ENCODE measurements at places on chromosomes 16 and 17.

- no peak for DNase-seq
- H3K36me3 ChIP-seq: no peaks in the 10 kb centered on the region
- peaks cover 1% of the 10 kb centered on the region for H3K27me3 ChIP-seq
- H3K4me3 ChIP-seq: no peak overlapping the region
Measured at GRCh38 chr17:6177941-6178694, 107.9 kb downstream of the WSCD1 start.

GRCh38 chr17:59811209-59811608 is 81.5 kb downstream of the TUBD1 start:
- DNase-seq: no peak
- no peaks in the 10 kb centered on the region for H3K27me3 ChIP-seq
- no peak overlapping the region for H3K27ac ChIP-seq
- H3K36me3 ChIP-seq: no peaks in the 10 kb centered on the region

DNA sequence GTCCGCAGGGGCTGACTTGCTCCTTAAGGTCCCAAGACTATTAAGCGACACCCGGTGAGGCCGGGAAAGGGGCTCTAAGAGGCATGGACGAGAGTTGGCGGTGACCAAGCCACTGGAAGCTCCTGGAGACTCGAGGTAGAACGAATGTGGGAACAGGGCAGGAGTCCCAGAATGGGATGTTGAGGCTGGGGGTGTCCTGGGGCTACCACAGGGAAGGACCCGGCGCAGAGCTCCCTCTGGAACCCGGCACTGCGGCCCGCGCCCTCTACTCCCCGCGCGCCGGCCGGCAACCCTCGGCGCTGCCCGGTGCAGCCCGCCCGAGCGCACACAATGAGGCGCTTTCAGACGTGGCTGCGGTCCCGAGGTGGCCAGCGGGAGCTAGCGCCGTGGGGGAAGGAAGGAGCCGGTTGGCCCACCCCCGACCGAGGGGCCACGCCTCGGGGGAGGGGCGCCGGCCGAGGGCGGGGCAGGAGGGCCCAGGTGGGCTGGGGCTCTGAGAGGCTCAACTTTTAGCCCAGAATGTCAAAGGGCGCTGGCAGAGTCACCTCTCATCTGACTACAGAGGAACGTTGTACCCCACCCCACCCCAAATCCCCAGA is at the start of gene CHST6:
Gene CHST6, minus strand, starts transcription at position 366 of the 599 bp plus-strand sequence. CDS start 15,613 bp downstream, outside the sequence.
- H3K4me1 ChIP-seq: no peaks in the 10 kb centered on the region
- DNase-seq: peak; percentile 59
- H3K36me3 ChIP-seq: no peaks in the 10 kb centered on the region
- H3K4me3 ChIP-seq: peak within 1 kb of the TSS; percentile 88
- H3K27ac ChIP-seq: no peak within 1 kb of the TSS
- H3K27me3 ChIP-seq: peaks cover 3% of the 10 kb centered on the region

DNA sequence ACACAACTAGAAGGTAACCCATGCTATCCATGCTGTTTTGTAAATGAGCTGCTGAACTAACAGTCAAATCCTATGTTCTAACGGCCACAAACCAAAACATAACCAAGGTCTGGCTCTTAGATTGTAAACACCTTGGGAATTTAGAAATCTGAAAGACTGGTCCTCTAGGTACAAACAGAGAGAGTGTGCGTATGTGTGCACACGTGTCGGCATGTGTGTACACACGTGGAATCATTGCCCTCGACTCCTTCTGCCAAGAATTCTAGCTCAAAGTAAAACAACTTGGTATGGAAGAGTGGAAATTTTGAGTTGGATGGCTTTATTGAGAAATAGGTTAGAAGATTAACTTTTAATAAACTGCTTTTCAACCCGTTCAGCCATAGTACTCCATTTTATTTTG is 18.1 kb upstream of the GHDC start:
- H3K36me3 ChIP-seq: peaks cover 29% of the 10 kb centered on the region
- no peak overlapping the region for H3K4me3 ChIP-seq
- DNase-seq: no peak
- no peaks in the 10 kb centered on the region for H3K4me1 ChIP-seq
- no peak overlapping the region for H3K27ac ChIP-seq
- no peaks in the 10 kb centered on the region for H3K27me3 ChIP-seq

DNA sequence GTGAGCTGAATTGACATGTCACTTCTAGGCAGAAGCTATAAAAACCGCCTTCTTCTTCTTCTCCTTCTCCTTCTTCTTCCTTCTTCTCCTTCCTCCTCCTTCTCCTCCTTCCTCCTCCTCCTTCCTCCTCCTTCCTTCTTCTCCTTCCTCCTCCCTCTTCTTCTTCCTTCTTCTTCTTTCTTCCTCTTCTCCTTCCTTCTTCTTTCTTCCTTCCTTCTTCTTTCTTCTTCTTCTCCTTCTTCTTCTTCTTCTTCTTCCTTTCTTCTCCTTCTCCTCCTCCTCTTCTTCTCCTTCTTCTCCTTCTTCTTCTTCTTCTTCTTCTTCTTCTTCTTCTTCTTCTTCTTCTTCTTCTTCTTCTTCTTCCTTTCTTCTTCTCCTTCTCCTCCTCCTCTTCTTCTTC is 4.8 kb upstream of the FBXL19 start:
- H3K27me3 ChIP-seq: peaks cover 13% of the 10 kb centered on the region
- peaks cover 6% of the 10 kb centered on the region for H3K4me1 ChIP-seq

DNA sequence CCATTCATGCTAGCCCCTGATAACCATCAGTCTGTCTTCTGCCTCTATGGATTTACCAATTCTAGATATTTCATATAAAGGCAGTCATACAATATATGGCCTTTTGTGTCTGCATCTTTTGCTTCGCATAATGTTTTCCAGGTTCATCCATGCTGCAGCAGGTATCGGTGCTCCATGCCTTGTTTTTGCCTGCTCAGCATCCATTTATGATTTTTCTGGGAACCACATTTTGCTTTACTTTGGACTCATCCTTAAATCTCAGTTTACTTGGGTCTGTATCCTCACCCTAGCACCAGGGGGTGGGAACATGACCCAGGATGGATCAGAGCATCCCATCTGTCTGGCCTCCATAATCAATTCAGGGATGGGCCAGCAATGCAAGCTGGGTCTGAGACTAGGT is 325.7 kb downstream of the XYLT1 start:
- H3K4me3 ChIP-seq: no peak overlapping the region
- no peak for DNase-seq
- H3K27me3 ChIP-seq: no peaks in the 10 kb centered on the region
- no peaks in the 10 kb centered on the region for H3K4me1 ChIP-seq
- no peaks in the 10 kb centered on the region for H3K36me3 ChIP-seq

DNA sequence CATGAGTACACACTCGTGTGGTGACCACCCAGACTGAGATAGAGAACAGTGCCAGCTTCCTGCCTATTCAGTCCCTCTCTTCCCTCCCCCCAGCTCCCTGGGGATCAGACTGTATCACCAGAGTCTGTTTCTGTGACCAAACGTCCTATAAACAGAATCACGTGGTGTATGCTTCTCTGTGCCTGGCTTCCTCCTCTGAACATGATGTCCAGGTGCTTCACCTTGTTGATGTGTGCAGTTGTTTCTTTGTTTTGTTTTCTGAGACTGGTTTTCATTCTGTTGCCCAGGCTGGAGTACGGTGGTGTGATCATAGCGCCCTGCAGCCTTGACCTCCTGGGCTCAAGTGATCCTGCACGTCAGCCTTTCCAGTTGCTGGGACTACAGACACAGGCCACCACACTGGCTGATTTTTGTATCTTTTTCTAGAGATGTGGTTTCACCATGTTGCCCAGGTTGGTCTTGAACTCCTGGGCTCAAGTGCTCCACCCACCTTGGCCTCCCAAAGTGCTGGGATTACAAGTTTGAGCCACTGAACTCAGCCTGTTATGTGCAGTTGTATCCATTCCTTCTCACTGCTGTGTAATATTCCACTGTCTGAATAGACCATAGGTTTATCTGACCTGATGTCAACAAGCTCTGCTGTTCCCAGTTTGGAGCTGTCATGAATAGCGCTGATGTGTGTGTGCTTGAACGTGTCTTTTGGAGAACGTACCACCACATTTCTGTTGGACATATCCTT is 28.9 kb upstream of the PRM1 start:
- H3K36me3 ChIP-seq: no peaks in the 10 kb centered on the region
- peaks cover 12% of the 10 kb centered on the region for H3K4me1 ChIP-seq
- DNase-seq: no peak

DNA sequence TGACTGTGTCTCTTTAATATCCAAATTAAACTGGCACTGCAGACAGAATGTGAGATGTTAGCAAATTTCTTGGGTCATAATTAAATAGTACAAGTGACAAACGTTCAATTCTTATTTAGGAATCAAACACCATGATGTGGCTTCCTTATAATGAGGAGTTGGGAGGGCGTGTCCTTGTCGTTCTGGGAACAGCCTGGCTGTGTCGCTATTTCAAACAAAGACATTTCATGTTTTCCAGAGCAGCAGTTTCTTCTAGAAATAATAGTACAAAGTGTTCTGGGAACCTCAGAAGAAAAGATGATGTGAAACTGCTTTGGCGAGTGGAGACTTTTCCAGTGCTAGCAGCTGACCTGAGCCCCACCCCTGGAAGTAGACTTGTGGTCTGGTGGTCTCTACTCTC is 301.7 kb upstream of the N4BP1 start:
- peaks cover 5% of the 10 kb centered on the region for H3K27me3 ChIP-seq
- H3K27ac ChIP-seq: no peak overlapping the region
- no peak overlapping the region for H3K4me3 ChIP-seq
- H3K36me3 ChIP-seq: no peaks in the 10 kb centered on the region
- no peak for DNase-seq

DNA sequence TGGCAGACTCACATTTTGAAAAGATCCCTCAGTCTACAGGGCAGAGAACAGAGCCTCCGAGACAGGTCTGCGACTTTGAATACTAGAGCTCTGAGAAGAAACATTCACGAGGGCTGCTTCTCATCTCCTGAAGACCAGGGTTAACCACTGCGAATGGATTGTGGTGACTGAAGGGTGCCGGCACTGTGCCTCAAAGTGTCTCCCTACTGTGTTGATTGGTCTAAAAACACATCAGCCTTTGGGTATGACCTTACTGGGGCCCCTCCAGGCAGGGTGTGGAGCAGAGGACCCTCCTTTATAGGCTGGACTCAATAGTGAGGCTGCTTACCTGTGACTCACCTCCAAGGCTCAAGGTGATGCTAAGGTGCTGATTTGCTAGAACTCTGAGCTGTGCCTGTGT is 2.6 kb upstream of the LGALS9 start:
- H3K27me3 ChIP-seq: peaks cover 2% of the 10 kb centered on the region
- peaks cover 24% of the 10 kb centered on the region for H3K36me3 ChIP-seq
- no peak overlapping the region for H3K4me3 ChIP-seq
- DNase-seq: no peak
- H3K4me1 ChIP-seq: peaks cover 2% of the 10 kb centered on the region
- no peak overlapping the region for H3K27ac ChIP-seq

- no peak overlapping the region for H3K27ac ChIP-seq
- H3K36me3 ChIP-seq: no peaks in the 10 kb centered on the region
- H3K4me3 ChIP-seq: no peak overlapping the region
- peaks cover 6% of the 10 kb centered on the region for H3K27me3 ChIP-seq
- no peak for DNase-seq
Measured at GRCh38 chr16:36336-36984, 16.9 kb downstream of the POLR3K start.

GRCh38 chr17:14471052-14471451 is 170.2 kb downstream of the HS3ST3B1 start:
- H3K27me3 ChIP-seq: no peaks in the 10 kb centered on the region
- no peaks in the 10 kb centered on the region for H3K36me3 ChIP-seq
- no peak overlapping the region for H3K4me3 ChIP-seq
- H3K27ac ChIP-seq: no peak overlapping the region
- no peak for DNase-seq

GRCh38 chr16:51500306-51500705 is 349.2 kb upstream of the SALL1 start:
- DNase-seq: no peak
- H3K27me3 ChIP-seq: peaks cover 2% of the 10 kb centered on the region
- no peak overlapping the region for H3K27ac ChIP-seq
- H3K4me3 ChIP-seq: no peak overlapping the region
- no peaks in the 10 kb centered on the region for H3K36me3 ChIP-seq

- H3K36me3 ChIP-seq: peaks cover 20% of the 10 kb centered on the region
- no peak overlapping the region for H3K27ac ChIP-seq
- H3K4me3 ChIP-seq: no peak overlapping the region
- H3K27me3 ChIP-seq: peaks cover 10% of the 10 kb centered on the region
- DNase-seq: no peak
Measured at GRCh38 chr16:87701078-87701460, 64.7 kb downstream of the KLHDC4 start.

DNA sequence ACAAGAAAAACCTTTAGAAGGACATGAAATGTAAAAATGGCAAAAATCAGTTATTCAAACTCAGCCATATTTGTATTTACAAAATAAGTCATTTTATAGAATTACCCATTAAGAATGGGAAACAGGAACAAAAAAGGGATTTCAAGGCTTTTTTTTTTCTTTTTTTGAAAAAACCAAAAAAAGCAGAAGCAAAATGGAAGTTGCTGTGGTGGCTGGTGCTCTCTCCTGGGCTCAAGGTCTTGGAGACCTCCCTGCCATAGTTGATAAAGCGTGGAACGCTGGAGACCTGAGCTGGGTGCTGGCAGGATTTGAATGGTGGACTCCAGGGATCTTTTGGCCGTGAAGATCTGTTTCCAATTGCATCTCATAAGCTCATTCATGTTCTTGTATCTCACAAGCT is 3.1 kb downstream of the PLCG2 start:
- no peak overlapping the region for H3K27ac ChIP-seq
- DNase-seq: no peak
- H3K27me3 ChIP-seq: peaks cover 21% of the 10 kb centered on the region
- peaks cover 12% of the 10 kb centered on the region for H3K36me3 ChIP-seq
- H3K4me1 ChIP-seq: peaks cover 34% of the 10 kb centered on the region

DNA sequence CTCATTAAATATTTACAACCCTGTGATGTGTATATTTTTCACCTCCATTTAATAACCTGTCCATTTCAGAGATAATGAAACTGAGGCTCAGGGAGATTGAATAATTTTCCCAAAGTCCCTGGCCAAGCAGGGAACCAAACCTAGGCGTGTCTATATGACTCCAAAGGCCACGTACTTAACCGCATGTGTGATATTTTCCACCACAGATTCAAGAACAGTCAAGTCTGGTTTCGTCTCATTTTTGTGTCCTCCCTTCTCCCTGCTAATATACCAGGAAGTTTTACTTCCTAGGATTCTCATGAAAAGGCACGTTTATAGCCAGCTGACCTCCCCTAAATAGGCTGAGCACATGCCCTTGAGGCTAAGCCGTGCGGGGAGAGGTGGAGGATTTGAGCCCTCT is 15.3 kb downstream of the WFIKKN2 start:
- H3K27ac ChIP-seq: no peak overlapping the region
- peaks cover 6% of the 10 kb centered on the region for H3K27me3 ChIP-seq
- no peak overlapping the region for H3K4me3 ChIP-seq
- DNase-seq: no peak

GRCh38 chr17:50318501-50319285 is 27.2 kb upstream of the XYLT2 start:
- no peak overlapping the region for H3K27ac ChIP-seq
- DNase-seq: no peak
- H3K36me3 ChIP-seq: peaks cover 3% of the 10 kb centered on the region
- peaks cover 2% of the 10 kb centered on the region for H3K4me1 ChIP-seq
- peaks cover 1% of the 10 kb centered on the region for H3K27me3 ChIP-seq

- peaks cover 2% of the 10 kb centered on the region for H3K27me3 ChIP-seq
- no peaks in the 10 kb centered on the region for H3K36me3 ChIP-seq
- peaks cover 9% of the 10 kb centered on the region for H3K4me1 ChIP-seq
- H3K27ac ChIP-seq: no peak overlapping the region
Measured at GRCh38 chr17:45870342-45870974, 23.9 kb upstream of the MAPT start.

GRCh38 chr16:1348441-1348840 is 3.2 kb downstream of the TSR3 start:
- peaks cover 13% of the 10 kb centered on the region for H3K36me3 ChIP-seq
- no peak for DNase-seq
- no peak overlapping the region for H3K27ac ChIP-seq
- peaks cover 23% of the 10 kb centered on the region for H3K4me1 ChIP-seq
- H3K27me3 ChIP-seq: peaks cover 31% of the 10 kb centered on the region
- no peak overlapping the region for H3K4me3 ChIP-seq

GRCh38 chr17:29140051-29140621 is 40.1 kb downstream of the MYO18A start:
- H3K27ac ChIP-seq: peak overlapping the region; percentile 99
- H3K4me1 ChIP-seq: peaks cover 39% of the 10 kb centered on the region
- H3K27me3 ChIP-seq: peaks cover 8% of the 10 kb centered on the region
- H3K4me3 ChIP-seq: peak overlapping the region; percentile 59
- peak; percentile 55 for DNase-seq
